A549 treated with GW870086 at 1 μM for 4 hours (cell line): ENCODE measurements at places on chromosomes 12 and 14. TPM values are rescaled to one million over a fixed set of nuclear protein-coding genes. Genes with fewer than 3 reads are reported as not detected.

The GLIPR1 gene
- 25.6 to 33.9 TPM (median 29.8 TPM) in 5 replicates for total RNA-seq

The A2M gene
- 0.09 to 0.22 TPM (median 0.17 TPM) in 3 of 5 replicates, not detected in the others for total RNA-seq

The NXPH4 gene
- 4.1 to 5.8 TPM (median 5.1 TPM) in 5 replicates for total RNA-seq

The DIO2 gene
- total RNA-seq: 1.8 to 3.4 TPM (median 2.7 TPM) in 5 replicates

The TMCC3 gene
- total RNA-seq: 0.88 to 1.8 TPM (median 1.2 TPM) in 5 replicates

The ACSM4 gene
- not detected in 5 replicates for total RNA-seq

The VCPKMT gene
- total RNA-seq: 8.1 to 9.7 TPM (median 8.6 TPM) in 5 replicates

The FAM90A1 gene
- 0.10 to 0.11 TPM (median 0.10 TPM) in 3 of 5 replicates, not detected in the others for total RNA-seq

The MNAT1 gene
- total RNA-seq: 35.3 to 50.1 TPM (median 43.5 TPM) in 5 replicates

The OSGEP gene
- total RNA-seq: 23.8 to 28.4 TPM (median 25.2 TPM) in 5 replicates

The NELL2 gene
- total RNA-seq: 0.06 to 0.21 TPM (median 0.08 TPM) in 3 of 5 replicates, not detected in the others

The ADAM21 gene
- total RNA-seq: 0.05 to 0.06 TPM (median 0.05 TPM) in 3 of 5 replicates, not detected in the others

The RNASE12 gene
- not detected in 5 replicates for total RNA-seq

The TAS2R42 gene
- not detected in 5 replicates for total RNA-seq

The KRT76 gene
- total RNA-seq: not detected in 5 replicates

The PIWIL1 gene
- total RNA-seq: 0.27 TPM in 1 of 5 replicates, not detected in the others

The ASIC1 gene
- total RNA-seq: 4.9 to 6.2 TPM (median 5.6 TPM) in 5 replicates

The GLIPR1L1 gene
- total RNA-seq: not detected in 5 replicates

The AMDHD1 gene
- 1.9 to 2.8 TPM (median 2.2 TPM) in 5 replicates for total RNA-seq

The ADAMTS20 gene
- not detected in 5 replicates for total RNA-seq

The TEX52 gene
- not detected in 5 replicates for total RNA-seq

The CDH24 gene
- 3.0 to 4.5 TPM (median 4.3 TPM) in 5 replicates for total RNA-seq
